Activated CD8-positive, alpha-beta memory T cell treated with anti-CD3 and anti-CD28 coated beads for 1 hour (primary cell): ENCODE measurements at places on chromosomes 4 and X.

DNA sequence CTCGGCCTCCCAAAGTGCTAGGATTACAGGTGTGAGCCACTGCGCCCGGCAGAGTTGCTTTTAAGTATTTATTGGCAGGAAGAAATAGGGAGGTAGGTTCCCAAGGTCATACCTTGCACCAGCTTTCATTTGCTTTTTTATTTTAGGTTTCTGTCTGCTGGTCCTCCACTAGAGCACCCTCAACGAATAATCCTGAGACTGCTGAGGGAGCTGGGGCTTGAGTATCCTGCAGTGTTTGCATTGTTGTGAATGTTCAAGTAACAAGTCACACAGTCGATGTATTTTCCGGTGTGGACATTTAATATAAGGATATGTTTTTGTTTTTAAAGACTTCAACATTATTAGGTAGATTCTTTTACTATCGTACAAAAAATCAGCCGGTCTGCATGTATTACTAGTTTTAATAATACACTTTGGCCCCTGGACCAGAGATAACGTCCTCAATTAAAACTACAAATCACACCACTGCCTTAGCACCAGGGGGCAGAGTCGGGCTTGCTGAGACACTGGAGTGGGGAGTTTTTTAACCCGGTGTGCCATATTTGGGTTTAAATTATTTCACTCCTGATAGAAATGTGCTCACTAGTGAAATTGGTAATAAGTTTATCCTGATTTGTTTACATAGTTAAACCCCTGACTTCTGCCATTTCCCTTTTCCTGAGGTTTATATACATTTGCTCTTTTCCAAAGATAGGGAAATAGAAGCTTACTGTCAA is 11.6 kb downstream of the SMIM20 start:
- DNase-seq: no peak

DNA sequence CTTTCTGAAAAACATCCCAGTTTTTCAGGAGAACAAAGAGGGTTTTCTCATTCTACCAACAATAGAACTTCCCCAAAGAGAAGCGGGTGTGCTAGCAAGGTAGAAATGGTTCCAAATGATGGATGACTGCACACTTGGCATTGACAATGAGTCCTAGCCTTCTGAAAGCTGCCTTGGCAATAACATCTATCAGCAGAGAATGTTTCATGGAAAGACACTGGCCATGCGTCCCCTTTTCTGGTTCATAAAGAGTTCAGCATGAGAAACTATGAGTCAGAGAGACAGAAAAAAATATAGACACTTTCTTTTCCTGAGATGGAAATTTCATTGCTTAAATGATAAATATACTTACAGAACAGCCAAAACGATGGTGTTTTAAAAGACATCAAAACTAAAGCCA is 236.9 kb upstream of the PRKX start:
- no peak for DNase-seq

GRCh38 chr4:27013012-27013411 is 152.4 kb downstream of the STIM2 start:
- DNase-seq: no peak

DNA sequence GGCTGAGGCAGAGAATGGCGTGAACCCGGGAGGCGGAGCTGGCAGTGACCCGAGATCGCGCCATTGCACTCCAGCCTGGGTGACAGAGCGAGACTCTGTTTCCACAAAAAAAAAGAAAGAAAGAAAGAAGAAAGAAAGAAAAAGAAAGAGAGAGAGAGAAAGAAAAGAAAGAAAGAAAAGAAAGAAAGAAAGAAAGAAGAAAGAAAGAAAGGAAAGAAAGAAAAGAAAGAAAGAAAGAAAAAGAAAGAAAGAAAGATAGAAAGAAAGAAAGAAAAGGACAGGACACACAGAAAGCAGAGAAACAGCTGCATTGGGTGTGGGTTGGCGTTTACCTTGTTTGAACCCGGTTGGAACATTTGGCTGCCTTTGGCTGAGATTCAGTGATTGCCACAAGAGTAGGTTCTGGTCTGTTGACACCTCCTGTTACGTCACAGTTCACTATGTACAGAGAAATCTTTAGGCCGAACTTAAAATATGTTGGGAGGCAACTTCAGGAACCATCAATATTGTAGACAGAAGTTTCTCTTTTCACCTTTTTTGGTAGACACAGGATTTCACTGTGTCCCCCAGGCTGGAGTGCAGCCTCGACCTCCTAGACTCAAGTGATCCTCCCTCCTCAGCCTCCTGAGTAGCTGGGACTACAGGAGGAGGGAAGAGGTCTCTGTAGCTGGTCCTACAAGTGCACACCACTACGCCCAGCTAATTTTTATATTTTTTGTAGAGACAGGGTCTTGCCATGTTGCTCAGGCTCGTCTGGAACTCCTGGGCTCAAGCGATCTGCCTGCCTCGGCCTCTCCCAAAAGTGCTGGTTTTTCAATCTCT is 16.3 kb upstream of the PLCXD1 start:
- no peak for DNase-seq

GRCh38 chr4:9979101-9979701 is 42.1 kb downstream of the SLC2A9 start:
- no peak for DNase-seq

DNA sequence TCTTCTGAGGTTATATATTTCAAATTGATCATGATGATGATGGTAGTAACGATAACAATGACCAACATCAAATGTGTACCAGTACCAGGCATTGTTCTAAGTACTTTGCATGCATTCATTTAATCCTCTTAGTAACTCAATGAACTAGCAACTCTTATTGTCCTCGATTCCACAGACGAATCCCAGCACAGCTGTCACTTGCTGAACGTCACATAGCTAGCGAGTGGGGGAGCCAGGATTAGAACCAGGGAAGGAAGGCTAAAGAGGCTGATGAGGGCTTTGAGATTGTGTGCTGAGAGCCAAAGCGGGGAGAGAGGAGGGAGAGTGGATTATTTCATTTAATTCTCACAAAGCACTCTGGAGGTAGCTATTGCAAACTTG is 103.6 kb downstream of the PHOX2B start:
- no peak for DNase-seq

- DNase-seq: no peak
Measured at GRCh38 chrX:137519459-137519858, 46.5 kb upstream of the ZIC3 start.

DNA sequence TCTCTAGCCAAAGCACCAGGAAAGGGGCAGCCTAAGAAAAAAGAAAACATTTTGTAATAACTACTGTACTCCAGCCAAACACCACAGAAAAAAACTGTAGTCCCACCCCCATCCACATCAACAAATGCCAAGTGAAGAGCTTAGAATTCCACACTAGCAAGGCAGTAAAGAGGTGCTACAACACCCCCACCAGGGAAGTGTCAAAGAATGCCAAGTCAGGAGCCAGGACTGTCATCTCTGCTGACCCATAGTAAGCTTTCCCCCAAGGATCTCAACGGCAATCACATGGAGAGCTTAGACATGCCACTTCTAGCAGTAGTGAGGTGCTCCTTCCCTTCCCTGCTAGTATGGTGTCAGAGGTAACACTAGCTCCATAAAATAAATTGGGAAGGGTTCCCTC is 34.4 kb upstream of the CCDC160 start:
- DNase-seq: no peak

GRCh38 chr4:52914051-52914605 is 52.0 kb downstream of the RASL11B start:
- no peak for DNase-seq

DNA sequence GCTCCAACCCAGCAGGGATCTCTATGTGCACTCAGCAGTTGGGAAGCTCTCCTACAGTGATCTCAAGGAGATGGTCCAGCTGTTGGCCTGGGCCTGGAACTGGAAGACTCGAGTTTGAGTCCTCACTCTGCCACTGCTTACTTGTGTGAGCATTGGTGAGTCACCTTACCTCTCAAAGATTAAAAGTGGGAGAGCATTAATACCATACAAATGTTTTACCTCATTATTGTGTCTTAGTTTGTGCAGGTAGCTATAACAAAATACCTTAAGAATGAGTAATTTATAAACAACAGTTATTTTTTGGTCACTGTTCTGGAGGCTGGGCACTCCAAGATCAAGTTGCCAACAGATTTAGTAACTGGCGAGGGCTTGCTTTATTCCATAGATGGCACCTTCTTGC is 21.4 kb upstream of the ZNF827 start:
- DNase-seq: no peak

DNA sequence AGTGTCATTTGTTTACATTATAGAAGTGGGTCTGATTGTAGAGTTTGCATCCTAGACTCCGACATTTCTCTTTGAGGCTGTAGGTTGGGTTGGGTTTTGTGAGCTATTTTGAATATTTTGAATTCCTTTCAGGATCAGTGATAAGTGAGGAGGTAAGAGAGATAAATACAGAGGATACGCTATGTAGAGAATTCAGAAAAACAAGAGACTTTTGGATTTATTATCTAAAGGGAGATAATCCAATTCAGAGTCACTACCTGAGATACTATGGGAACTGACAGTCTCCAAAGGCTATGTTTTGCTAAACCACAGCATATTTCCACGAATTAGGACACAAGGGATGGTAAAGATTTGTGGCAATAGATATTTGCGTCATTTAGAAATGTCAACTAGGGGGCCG is 16.9 kb upstream of the RAP2C start:
- no peak for DNase-seq

- no peak for DNase-seq
Measured at GRCh38 chrX:146241902-146242301, 424.3 kb downstream of the SLITRK2 start.

GRCh38 chrX:37922928-37923327 is 75.6 kb upstream of the DYNLT3 start:
- no peak for DNase-seq

DNA sequence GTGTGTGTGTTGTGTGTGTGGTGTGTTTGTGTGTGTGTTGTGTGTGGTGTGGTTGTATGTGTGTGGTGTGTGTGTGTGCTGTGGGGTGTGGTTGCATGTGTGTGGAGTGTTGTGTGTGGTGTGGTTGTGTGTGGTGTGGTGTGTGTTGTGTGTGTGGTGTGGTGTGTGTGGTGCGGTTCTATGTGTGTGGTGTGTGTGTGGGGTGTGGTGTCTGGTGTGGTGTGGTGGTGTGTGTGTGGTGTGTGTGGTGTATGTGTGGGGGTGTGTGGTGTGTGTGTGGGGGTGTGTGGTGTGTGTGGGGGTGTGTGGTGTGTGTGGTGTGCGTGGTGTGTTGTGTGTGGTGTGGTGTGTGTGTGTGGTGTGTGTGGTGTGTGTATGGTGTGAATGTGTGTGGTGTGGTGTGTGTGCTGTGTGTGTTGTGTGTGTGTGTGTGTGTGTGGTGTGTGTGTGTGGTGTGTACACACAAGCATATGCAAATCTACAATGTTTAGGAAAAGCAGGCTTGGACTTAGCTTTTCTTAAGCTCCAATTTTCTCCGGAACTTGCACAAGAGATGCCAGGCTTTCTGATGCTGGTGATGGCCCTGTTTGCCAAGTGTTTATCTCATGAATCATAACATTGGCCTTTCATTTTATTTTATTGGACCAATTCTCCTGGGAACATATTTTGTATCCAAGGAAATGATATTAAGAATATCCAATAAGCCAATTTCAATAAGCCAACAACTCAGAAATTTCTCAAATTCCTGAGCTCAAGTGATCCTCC is 148.7 kb downstream of the SPATA18 start:
- no peak for DNase-seq

GRCh38 chrX:66200855-66201795 is 37.1 kb downstream of the HEPH start:
- DNase-seq: no peak

DNA sequence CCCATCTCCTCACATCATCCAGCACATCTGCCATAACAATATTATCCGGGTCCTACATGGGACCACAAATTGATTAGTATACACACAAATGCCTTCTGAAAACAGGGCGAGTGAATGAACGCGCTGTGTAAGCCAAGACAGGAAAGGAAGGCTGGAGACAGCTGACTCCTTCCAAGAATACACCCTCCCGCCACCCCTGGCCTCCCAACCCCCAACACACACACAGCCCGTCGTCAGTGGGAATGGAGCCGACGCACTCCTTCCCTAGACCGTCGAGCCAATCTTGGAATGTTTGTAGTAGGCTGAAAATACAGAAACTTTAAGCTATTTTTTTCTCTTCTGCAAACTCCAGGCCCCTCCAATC is 319 bp upstream of the MAGEH1 start:
- DNase-seq: no peak

DNA sequence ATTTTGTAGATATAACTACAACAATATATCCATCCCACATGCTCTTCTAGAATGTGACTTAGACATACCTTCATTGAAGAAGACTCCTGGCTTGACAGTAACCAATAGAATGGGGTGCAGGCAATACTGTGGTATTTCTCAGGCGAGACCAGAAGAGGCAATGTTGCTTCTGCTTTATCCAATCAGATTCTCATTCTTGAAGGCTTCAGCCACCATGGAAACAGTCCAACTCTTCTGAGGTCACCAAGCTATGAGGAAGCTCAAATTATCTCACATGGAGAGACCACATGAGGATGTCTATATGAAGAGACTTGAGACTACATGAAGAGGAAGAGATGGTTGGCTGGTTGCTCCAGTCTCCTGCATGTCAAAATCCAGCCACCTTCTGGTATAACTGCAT is 469.9 kb downstream of the PCDH10 start:
- no peak for DNase-seq

- DNase-seq: no peak
Measured at GRCh38 chr4:85557016-85557901, 82.3 kb downstream of the ARHGAP24 start.

DNA sequence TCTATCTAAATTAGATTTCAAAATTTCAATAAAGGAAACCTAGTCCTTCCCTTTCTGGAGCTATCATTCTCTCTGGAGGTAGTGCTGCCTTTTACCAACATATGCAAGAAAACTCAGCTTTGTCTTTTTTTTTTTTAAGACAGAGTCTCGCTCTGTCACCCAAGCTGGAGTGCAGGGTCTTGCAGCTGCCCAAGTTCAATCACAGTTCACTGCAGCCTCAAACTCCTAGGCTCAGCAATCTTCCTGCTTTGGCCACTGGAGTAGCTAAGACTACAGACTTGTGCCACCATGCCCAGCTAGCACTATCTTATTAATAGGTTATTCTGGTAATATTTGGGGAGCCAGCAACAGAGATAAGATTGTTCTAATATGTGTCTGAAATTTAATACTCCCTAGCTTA is 12.3 kb downstream of the AASDH start:
- DNase-seq: no peak

DNA sequence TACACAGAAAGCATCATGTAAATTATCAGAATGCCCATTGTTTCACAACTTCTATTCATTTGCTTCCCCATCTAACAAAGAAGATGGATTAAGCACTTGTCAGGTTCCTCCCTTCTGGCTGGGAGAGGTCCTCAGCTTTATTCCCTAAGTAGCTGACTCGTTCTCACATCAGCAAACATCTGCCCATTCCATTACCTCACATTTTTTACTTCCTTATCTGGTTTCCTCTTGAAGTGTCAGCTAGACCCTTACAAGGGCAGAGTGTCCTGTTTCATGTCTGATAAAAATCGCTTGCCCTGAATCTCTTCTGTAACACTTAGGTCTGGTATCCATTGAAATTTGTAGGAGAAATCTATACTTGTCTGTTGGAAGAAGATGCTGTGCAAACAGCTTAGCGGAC is 34.7 kb downstream of the TMPRSS11A start:
- no peak for DNase-seq

GRCh38 chrX:133566876-133567275 is 151.6 kb upstream of the GPC4 start:
- no peak for DNase-seq

GRCh38 chrX:65731684-65732289 is 64.3 kb downstream of the MSN start:
- no peak for DNase-seq

GRCh38 chrX:56766554-56767347 is 37.7 kb downstream of the NBDY start:
- DNase-seq: no peak

GRCh38 chr4:3715855-3716630 is 50.1 kb upstream of the ADRA2C start:
- DNase-seq: no peak
